Aorta (tissue), 5 donors: ENCODE measurements at places on chromosomes 6 and 20. TPM values are rescaled to one million over a fixed set of nuclear protein-coding genes. Genes with fewer than 3 reads are reported as not detected.
A peak's percentile ranks its signal among the peaks of the same experiment; 100 is the strongest.

KIF6 gene
- 0.39 TPM for total RNA-seq

- no peak for DNase-seq
Observed at GRCh38 chr20:63445075-63445734, 27.2 kb downstream of the KCNQ2 start.

- DNase-seq: no peak
Observed at GRCh38 chr6:86723729-86724128, 213.6 kb upstream of the HTR1E start.

- no peak for DNase-seq
Observed at GRCh38 chr20:34951652-34952051, 4.0 kb downstream of the GSS start.

GRCh38 chr6:11878735-11879134, 100.1 kb upstream of the ADTRP start:
- DNase-seq: no peak

- DNase-seq: no peak
Observed at GRCh38 chr6:165632194-165632593, 30.8 kb downstream of the PDE10A start.

OR12D3 gene
- total RNA-seq: not detected

DNA sequence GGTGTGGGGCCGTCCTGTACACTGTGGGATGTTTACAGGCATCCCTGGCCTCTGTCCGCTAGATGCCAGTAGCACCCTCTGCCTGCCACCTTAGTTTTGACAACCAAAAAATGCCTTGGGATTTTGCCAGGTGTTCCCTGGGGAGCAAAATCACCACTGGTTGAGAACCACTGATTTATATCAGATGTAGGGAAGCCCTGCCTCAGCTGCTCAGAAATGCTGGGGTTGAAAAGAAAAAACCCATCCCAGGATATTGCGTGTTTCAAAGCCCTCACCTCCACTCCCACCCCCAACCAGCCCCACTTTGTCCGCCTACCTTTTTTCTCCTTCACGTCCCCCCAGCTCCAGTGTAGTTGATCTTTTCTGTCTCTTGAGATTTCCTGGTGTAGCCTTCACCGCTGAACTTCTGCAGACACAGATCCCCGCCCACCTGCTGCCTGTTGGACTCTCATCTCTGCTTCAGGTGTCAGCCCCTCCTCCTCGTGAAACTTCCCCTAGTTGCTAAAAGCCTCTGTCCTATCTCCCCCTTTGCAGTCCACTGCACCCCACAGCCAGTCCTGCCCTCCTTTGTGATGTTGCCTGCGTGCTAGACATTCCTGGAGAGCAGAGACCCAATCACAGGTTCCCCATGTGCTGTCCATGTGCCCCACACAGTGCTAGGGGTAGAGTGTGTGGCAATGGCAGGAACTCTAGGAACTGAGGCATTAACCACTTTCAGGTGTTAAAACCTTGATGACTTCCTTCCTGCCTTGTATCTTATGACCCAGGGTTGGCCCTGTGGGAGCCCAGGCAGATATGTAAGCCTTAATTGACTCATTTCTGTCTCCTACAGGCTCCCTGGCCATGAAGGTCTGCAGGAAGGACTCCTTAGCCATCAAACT, 98.9 kb downstream of the TBC1D7 start:
- DNase-seq: no peak

GRCh38 chr6:7959453-7959852, 48.9 kb upstream of the TXNDC5 start:
- DNase-seq: no peak

TNNC2 gene
- total RNA-seq: not detected

PSORS1C2 gene
- not detected for total RNA-seq

DNA sequence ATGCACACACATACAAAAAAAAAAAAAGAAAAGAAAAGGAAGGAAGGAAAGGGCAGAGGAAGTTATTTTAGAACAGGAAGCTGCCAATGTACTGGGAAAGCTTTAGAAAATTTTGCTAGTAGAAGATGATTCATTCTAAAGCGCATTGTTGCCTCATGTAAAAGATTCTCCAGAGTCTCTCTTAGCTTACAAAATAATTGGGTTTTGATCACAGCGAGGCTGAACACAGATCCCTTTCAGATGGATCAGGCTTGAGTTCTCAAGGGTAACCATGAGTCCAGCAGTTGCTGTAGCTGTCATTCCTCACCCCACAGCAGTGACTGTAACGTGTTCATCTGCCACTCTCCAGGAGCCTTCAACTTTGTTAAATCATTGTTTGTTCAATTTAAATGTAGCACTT, 81.9 kb downstream of the PHACTR2 start:
- DNase-seq: no peak

DNA sequence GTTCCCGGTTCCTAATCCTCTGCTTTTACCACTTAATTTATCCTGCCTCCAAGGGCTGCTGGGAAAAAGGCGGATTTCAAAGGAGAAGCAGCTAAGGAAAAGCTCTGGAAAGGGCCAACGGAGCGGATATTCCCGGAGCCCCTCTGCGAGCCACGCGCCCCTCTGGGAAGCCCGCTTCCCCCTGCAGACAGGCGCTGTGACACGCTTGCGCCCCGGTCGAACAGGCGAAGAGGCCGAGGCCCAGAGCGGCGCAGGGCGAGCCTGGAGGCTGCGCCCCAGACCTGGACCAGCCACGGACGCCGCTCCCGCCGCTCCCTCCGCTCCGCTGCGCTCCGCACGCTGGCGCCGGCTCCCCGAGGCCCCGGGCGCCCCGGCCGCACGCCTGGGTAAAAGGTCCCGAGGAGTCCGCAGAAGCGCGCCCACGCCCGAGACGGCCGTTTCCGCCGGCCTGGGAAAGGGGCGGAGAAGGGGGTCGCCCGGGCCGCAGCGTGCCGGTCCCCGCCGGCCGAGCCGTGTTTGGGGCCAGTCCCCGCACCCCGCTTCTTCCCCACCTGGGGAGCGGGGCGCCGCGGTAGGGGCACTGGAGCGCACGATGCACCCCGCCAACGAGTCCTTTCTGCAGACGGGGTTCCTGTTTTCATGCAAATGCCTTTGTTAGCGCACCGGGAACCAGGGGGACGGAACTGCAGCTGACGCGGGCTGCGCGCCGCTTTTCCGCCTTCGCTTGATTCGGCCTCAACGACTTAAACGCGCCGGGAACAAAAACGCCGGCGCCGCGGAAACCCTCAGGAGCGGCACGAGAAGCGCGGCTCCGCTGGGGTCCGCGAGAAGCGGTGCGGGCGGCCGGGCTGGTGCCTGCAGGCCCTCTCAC, 91.9 kb upstream of the SIRPA start:
- DNase-seq: peak; percentile 92

DNA sequence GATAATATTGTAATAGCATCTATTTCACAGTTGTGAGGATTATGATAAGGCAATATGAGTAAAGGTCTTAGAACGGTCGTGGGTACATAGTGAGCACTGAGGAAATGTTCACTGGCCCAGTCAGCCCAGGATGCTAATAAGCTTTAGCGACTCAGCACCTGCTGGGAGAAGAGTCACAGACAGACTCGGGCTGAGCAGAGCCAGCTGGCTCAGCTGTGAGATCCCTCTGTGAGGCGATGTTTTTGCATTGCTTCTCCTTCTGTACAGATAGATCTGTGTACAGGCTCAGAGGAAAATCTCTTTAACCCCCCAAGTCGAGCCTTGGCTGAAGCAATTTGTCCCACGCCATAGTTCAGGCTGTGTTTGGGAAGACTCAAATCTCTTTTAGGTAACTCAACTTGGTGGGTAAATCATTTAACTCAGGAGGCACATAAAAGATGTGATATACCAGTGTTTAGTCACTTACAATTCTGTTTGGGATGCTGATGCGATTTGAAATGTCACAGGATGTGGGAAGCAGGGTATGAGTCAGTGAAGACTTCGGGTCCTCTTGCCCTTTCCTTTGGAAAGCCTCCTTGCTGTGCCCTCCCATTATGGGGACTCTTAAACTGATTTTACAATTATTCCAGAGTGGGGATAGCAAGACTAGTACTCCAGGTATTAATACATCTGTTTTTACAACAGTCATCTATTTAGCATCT, 53.1 kb downstream of the PHACTR1 start:
- no peak for DNase-seq

- no peak for DNase-seq
Observed at GRCh38 chr6:88358846-88359245, 192.7 kb upstream of the CNR1 start.

- no peak for DNase-seq
Observed at GRCh38 chr6:108166664-108167448, 1.0 kb downstream of the NR2E1 start.
